Iris pigment epithelial cell (primary cell): ENCODE measurements at places on chromosomes 2 and 18.

DNA sequence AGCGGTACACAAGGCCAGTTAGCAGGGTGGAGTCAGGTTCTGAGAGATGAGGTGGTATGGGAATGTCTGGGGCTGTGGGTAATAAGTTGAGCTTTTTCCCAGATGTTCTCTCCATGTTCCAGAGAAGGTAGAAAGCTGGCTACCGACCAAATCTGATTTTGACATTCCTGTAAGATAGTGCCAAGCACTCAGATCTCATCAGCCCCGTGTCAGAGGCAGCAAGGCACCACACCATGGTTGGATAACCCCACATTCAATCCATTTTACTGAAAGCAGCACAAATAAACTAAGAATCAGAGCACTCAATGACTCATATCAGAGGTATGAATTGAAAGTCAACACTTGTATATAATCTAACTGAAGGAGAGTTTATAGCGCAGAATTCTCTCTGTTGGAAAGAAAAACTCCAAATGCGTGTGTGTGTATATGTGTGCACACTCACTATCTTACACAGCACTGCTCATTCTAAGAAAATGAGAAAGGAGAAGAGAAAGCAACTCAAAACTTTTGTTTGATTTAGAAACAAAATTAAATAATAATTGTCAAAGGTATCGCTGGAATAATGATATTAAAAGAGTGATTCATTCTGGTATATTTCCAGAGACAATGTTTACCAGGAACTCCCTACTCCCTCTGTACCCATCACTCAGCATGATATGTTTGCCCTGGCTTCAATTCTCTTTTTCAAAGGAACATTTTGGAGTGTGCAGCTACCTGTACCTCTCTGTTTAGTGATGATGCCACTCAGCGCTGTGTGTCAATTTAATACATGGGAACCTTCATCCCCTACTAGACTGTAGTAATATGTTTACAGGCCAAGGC lies 375.1 kb upstream of the ID2 start:
- peak; percentile 34 for DNase-seq

- no peak for DNase-seq
Measured at GRCh38 chr2:14313341-14313740, 319.2 kb upstream of the LRATD1 start.

GRCh38 chr2:85753035-85753524 lies 711 bp upstream of the ATOH8 start:
- no peak for DNase-seq

DNA sequence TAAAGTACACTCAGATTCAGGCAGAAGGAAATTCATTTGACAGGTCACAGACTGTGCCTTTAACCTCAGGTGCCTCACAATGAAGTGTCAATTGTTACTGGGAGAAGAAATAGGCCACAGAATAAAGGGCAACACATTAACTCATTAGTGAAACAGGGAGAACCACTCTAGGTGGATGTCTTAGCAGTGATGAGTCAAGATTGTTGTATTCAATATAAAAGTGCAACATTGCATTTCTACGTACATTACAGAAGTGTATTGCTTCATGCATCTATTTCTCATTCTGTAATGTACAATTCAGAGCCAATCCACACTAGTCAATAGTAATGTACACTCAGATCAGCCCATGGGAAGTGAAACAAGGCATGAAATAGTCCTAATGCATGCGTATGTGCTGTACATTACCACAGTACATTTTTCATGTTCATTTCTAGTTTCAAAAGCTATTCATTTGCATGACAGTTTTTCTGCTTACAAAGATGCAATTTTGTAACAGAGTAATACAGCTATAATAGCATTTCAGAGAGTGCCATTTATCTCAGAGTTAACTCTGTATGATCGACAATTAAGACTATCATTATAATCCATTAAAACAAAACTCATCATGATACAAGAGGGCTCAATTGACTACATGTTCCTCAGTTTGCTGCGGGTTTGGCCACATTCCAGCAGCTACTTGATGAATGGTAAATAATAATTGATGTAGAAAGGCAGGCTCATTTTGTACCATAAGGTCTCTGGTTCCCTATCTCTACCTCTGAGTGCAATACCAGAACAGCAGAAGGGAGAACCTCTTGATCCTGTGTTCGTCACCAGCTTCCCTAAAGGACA lies 12.2 kb upstream of the ARL5A start:
- DNase-seq = no peak

DNA sequence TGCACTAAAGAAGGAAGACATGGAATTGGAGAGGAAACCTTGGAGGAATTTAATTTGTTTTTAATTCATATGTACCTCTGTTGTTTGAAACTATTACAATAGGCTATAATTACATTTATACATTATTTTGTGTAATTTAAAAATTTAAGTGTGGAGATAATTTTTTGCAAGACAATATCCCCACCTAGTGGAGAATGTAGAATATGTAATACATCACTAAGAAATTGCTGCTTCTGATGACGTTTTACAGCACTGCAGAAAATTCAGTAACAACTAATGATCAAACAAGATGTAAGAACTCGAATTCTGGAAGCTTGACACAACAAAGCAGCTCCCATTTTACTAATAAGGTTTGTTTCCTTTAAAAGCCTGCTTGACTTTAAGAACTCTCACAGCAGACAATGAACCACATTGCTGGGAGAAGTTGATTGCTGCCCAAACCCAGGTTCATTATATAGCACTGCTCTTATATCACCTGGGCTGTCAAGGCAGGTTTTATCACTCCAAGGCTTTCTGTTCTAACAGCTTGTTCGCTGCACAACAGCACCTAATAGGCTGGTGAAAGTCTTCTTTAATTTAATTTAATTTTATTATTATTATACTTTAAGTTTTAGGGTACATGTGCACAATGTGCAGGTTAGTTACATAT lies 53.4 kb downstream of the THADA start:
- DNase-seq = peak; percentile 53

- peak; percentile 63 for DNase-seq
Measured at GRCh38 chr2:134727385-134727784, 8.6 kb upstream of the TMEM163 start.

DNA sequence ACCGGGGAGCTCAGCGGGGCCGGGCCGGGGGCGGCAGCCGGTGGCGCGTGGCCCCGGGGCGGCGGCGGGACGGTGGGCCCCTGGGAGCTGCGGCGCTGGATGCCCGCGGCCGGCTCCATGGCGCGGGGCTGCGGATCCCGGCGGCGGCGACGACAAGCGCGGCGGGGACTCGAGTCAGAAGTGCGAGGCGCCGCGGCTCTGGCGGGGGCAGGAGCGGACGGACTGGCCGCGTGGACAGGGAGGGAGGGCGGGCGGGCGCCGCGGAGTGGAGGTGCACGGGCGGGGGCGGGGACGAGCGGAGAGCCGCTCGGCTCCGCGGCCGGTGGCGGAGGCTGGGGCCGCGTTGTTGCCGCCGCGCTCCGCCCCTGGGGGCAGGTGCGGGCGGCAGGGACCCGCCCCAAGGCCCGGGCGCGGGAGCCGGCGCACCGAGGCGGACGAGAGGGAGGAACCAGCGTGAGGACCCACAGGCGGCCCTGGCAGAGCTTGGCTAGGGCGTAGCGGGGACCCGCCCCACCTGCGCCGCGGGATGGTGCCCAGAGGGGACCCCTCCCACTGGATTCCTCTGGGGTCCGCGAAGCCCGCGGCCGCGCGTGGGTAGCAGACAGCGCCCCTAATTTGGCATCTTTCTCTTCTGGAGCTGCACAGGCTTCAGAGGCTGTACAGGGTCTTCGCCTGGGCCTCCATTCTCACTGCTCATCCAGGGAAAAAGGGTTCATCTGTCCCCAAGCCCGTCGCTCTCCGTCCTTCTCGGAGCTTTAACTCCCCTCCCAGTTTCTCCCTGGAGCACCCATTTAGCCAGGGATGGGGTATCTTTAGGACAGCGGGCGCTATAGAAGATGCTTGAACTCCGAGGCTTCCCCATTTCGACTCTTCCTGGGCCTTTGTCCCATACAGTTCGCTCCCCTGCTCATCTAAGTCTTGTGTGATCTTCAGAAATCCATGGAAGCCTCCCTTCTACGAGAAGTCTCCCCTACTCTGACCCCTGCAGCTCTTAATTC lies at the start of gene TMEM163:
Gene TMEM163 (minus strand): TSS at position 184 of the 998 bp plus-strand sequence.
- no peak for DNase-seq

- DNase-seq = peak; percentile 82
Measured at GRCh38 chr2:237731663-237732062, 66.9 kb upstream of the RBM44 start.

- peak; percentile 74 for DNase-seq
Measured at GRCh38 chr2:30072250-30072842, 74.5 kb upstream of the YPEL5 start.

- DNase-seq = peak; percentile 80
Measured at GRCh38 chr18:28086670-28087552, 90.0 kb downstream of the CDH2 start.

DNA sequence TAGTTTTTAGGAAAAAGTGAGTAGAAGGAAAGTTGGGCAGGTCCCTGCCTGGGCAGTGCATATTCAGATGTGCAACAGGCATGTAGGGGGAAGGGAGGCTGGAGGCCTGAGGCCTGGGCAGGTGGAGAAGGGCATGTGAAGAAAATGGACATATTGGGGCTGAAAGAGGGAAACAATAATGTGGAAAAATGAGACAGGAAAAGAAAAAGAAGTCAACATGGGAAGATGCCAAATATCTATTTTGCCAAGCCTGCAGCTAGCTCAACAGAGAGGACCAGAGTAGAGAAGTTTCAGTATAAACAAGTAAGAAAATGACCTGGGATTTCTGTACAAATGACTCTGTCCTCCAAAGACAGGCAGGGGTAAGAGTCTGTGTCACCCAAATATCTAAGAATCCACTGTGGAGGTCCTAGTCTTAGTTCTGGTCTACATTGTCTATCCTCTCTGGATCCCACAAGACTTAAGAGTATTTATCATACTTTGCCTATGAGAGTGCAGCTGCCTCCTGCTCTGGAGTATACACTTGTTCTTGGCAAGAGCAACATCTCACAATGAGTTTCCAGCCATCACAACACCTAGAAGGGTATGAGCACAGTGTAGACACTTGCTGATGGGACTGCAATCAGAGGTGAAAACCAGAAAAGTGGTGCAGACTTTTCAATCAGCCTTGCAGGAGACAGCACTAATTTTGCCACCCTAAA lies 80.2 kb downstream of the CLHC1 start:
- peak; percentile 67 for DNase-seq

DNA sequence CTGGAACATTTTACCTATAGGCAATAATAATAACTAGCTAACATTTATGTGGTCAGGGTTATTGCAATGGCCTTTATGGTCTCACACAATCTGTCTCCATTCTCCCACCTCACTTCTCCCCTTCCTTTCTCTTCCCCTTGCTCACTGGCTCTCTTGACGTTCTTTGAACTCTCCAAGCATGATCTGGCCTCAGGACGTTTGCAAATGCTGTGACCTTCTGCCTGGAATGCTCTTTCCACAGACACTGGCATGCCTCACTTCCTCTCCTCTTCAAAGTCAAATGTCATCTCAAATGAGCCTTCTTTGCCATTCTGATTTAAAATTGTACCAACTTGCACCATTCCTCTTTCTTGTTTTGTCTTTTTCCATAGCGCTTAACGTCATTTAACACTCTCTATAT lies 25.3 kb upstream of the GCG start:
- no peak for DNase-seq

GRCh38 chr2:48438266-48438665 lies 91.7 kb upstream of the STON1 start:
- no peak for DNase-seq

- no peak for DNase-seq
Measured at GRCh38 chr2:85160966-85161960, 28.1 kb downstream of the TCF7L1 start.

DNA sequence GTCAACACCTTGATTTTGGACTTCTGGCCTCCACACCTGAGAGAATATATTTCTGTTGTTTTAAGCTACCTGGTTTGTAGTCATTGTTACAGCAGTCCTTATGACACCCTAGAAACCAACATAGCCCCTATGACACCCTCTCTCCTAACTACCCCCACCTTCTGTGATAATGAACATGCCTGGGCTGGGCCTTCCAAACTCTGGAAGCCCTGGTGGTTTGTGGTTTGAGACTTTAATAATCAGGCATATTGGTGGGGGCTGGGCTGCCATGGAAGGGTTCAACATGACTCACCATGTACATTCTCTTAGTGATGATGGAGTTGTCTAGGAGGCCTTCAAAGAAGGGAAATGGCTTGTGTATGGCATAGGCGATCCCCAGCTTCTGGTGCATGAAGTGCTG lies 3.3 kb downstream of the SP110 start:
- DNase-seq = no peak

GRCh38 chr2:82055846-82056245 lies 1751.3 kb upstream of the LRRTM1 start:
- no peak for DNase-seq

GRCh38 chr2:167966937-167967913 lies 280.2 kb downstream of the STK39 start:
- DNase-seq = peak; percentile 23

GRCh38 chr2:149278161-149278871 lies 52.1 kb upstream of the LYPD6 start:
- no peak for DNase-seq

DNA sequence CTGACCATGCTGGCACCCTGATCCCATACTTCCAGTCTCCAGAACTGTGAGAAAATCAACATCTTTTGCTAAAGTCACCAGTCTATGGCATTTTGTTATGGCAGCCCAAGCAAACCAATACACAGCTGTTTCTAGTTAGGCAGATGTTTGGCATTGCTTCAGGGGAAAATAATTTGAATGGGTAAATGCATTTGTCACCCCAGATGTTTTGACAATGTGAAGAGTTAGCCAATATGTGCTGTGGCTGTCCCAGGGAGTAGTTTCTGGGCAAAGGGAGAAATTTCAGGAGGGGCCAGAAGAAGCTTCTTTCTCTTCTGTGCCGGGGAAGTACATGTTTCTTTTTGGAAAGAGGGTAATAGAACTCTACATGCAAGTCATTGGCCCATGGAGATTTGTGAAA lies 619.0 kb downstream of the SLC4A3 start:
- DNase-seq = no peak

DNA sequence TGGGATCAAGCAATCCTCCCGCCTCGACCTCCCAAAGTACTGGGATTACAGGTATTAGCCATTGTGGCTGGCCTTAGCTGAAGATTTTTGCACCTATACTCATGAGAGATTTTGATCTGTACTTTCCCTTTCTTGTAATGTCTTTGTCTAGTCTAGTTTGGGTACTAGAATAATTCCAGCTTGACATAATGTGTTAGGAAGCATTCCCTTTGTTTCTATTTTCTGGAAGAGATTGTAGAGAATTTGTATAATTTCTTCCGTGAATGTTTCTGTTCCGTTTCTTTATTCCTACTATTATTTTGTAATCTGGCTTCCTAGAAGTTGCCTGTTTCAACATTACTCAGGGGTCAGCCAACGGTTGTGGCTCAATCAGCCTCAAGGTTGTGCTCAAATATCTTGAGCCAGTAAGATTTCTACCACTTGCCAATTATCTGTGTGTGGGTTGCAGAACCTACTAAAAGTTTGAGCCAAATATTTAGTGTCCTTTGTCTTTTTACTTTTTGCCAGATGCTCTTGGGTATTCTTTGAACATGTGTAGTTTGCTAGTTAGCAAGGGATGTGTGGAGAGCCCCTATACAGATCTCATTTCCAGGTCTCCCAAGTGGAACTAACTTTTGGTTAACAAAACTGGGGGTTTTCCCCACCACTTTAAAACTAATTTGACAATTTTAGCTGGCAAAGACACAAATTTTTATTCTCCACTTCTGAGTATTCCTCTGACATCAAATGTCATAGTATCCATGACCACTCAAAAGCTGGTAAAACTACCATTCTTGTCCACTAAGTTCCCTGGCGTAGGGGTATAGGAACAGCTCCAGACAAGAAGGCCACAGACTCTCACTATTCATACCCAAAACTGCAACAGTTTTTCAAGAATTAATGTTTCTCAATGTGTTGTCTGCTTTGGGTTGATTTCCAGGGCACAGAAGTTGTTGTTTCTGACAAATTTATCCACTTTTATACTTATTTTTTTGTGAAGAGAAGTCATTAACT lies 42.8 kb upstream of the BAZ2B start:
- peak; percentile 69 for DNase-seq

- DNase-seq = no peak
Measured at GRCh38 chr2:36706021-36706876, 9.7 kb downstream of the VIT start.
